ENCODE measurements at places on chromosomes 2 and 18.

DNA sequence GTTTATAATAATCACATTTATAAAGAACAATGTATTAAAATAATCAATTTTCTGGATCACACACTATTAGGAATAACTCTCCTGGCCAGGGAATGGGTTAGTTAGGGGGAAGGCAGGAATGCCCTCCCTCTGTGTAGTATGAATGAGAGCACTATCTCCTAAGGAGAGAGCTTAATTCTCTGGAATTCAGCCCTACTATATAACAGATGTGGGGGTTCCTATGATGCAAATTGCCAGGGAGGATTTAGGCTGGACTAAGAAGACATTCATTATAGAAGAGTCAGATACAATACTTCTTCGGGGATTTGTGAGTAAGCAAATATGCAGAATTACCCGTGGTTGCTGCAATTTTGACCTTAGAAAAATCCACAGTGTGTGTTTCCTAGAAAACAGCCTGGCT is 250.1 kb upstream of the VRK2 start:
- no peak for DNase-seq

GRCh38 chr18:59877361-59877760 is 22.4 kb upstream of the PMAIP1 start:
- DNase-seq = no peak

GRCh38 chr18:23451011-23451410 is 2.1 kb upstream of the RIOK3 start:
- DNase-seq = no peak

GRCh38 chr2:78416625-78417300 is 608.7 kb upstream of the REG3G start:
- DNase-seq = no peak

- no peak for DNase-seq
These were observed 1.3 kb downstream of the PRPF40A start for GRCh38 chr2:152715854-152716428.

DNA sequence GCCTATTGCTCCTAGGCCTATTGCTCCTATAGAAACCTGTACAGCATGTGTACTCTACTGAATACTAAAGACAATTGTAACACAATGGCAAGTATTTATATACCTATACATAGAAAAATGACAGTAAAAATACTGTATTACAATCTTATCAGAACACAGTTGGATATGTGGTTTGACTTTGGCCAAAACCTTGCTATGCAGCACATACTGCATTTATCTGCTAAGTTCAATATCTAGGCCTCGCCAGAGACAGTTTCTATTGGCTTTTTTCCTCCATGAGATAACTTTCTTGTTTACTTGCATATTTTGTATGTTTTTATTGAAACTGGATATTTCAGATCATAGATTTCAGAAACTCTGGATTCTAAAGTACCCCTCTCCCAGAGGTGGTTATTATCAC is 19.3 kb upstream of the TMEM87B start:
- no peak for DNase-seq

DNA sequence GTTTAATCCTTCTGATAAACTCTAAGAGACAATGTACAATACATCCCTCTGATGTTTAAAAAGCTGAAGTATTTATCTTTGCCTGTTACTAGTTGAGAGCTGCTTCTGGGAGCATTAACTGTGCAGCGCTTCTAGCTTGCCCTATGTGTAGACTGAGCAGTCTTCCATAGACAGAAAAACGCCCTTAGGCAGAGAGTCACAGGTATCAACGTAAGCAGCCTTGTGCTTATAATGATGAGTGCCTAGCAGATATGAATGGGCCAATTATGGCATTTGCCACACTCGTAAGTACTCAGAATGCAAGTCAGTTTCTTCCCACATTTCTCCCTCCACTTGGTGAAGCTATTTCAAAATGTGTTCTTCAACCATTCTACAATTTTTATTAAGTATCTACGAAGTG is 731.1 kb upstream of the SLC8A1 start:
- DNase-seq = no peak

DNA sequence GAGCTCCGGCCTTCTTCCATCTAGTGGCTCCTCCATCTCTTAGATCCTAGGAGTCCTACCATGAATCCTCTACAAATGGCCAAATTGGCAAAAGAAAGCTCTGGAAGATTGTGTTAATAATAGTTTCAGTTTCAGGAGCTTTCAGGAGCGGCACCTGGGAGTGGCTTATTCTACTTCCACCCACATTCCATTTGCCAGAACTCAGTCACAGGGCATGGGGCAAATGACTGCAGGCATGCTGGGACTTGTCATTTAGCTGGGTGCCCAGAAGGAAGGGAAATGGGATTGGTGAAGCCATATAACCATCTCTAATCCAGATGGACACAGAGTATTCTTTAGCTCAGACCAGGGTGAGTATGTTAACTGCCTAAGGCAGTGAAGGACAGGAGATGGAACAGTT is 3.6 kb upstream of the LRATD1 start:
- no peak for DNase-seq

DNA sequence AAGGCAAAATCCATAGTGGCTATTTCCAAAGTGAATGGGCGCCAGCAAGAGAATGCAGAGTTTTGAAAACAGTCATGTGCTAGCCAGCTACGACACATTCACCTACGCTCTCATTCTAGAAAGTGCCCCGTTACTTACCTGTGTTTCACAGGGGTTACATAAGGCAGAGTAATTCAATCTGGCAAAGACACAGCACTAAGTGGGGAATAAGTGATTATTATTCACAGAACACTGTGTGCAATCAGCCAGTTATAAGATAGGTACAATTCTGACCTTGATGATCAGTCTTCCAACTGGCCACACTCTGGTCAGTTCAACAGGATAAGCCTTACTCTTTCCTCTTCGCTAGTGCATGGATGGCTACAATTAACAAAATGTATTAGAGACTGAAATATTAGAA is 105.8 kb downstream of the CABYR start:
- DNase-seq = no peak

- no peak for DNase-seq
These were observed 348.2 kb downstream of the MYCN start for GRCh38 chr2:16288371-16289112.

DNA sequence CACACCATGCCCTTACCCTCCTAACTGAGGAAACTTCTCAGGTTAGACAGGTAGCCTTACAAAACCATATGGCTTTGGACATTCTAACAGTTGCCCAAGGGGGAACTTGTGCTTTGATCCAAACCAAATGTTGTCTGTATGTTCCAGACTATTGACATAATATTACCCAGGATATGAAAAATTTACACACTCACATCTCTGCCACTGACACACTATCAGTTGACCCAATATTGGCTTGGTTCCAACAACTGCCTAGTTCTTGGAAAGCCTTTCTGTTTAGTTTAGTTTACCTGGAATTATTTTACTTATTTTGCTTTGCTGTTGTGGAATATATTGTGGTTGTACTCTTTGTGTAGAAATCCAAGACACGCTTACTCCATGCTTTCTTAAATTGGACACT is 178.4 kb downstream of the RNF152 start:
- DNase-seq = no peak

- no peak for DNase-seq
These were observed 784 bp downstream of the ROCK1 start for GRCh38 chr18:21110713-21111345.

DNA sequence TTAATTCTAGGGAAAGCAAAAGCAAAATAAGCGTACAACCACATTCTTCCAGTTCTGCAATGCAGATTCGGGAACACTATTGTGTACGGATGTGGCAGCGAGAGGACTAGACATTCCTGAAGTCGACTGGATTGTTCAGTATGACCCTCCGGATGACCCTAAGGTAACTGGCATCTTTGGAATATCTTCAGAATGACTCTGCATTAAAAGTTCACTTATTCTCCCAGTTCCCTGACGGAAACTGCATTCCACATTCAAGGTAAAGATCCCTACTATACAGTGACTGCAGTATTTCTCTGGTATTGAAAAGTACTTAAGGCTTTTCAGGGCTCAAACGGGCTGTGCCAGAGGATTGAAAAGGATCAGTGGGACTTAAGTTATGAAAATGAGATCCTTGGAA is 10.9 kb downstream of the DDX18 start:
- DNase-seq = no peak

GRCh38 chr2:179243046-179243445 is 21.6 kb downstream of the SESTD1 start:
- no peak for DNase-seq

DNA sequence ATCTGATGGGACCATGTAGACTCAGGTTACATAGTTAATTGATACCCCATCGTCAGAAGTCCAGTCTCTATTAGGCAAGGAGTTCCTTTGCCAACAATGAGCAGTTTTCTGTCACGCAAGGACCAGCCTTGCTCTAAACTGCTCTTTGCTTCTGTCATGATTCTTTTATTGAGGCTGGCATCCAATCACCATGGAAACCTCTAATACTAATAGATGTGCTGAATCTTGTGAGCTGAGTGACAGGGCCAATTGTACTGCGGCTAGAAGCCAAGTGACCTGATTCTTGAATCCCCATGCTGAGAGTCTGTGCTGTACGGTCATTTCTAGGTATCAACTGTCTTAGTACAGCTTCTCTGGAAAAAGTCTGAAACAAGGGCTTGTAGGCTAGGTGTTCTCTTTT is 395.6 kb downstream of the RND3 start:
- DNase-seq = no peak

DNA sequence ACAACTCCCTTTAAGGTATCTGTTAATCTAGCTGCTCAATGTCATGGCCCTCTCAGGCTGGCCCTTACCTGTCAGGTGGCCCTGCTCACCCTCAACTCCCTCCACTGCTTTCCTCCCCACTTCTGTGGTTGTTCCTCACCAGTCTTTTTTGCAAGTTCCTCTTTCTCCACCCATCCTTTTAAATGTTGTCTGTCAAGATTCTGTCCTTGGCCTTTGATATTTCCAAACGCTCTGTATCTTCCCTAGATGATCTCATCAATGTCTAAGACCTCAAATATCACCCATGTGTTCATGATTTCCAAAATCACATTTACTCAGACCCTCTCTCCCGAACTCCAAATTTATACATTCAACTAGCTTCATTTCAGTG is 3.5 kb downstream of the PTPN2 start:
- DNase-seq = no peak

DNA sequence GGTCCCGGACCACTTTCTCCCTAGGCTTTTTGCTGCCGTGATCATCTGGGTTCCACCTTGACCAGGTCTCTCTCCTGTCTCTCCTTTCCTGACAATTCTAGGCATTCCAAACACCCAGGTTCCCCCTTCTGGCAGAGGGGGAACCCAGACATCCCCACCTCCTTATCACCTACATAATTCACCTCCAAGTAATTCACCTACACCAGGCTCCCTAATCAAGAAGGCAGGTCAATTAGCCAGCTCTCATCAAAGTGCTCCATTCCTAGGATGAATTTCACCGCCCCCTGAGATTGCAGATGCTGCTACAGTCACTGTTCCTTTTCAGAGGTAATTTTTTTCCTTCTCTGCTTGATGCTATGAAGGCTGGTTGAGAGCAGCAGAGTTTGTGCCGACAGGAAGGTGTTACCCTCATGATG is 42.3 kb upstream of the ATG16L1 start:
- DNase-seq = no peak

DNA sequence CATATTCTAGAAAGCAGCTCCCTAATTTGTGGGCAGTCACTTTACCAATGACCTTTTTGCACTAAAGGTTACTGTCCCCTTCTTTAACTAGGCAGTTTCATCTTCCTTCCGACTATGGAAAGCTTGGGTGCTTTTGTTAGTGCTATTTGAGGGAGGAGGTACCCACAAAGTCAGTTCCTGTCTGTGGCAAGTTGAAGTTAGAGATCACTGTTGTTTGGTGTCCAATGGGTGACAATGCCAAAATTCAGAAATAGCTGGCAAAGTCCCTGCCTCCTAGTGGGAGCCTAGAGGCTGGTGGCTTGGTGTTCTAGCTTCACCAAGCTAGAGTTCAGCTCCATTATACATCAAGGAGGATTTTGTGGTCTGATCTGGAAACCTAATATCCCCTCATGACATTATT is 87.1 kb upstream of the PNPT1 start:
- no peak for DNase-seq

DNA sequence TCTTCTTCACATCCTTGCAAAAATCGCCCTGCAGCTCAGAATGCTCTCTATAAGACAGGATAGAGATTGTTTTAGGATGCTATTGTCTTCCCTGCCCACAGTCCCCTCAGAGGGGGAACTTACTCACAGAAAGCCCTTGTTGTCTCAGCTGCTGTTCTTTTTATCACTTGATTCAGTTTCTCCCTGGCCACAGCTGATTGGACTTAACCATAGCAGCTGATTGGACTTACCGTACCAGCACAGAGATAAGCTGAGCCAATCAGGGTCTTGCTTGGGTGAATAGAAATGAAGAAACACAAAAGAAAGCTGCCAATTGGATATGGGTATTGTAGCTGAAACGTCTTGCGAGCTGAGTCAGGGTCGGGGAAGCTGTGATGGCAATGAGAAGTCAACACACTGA is 194.2 kb upstream of the MEX3C start:
- DNase-seq = no peak

DNA sequence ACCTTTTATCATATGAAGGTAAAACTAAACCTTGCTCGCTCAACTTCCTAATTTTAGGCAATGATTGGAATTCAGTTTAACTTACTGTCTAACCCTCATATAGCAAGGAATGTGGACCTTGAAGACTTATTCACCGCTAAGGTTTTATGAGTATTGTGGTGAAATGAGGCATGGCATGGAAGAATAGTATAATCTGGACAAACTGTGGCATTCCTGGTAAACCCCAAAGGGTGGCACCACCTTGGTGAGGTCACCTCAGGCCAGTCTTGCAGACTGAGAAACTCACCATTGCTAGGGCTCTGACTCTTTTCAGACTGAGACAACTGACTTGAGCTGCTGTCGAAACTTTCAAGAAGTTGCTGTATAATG is 51.1 kb upstream of the EHBP1 start:
- DNase-seq = no peak

Data from NCI-H510A treated with DMSO at 0.1 percent for 48 hours (cell line).